Smooth muscle cell of trachea (primary cell): ENCODE measurements at places on chromosomes 3 and 15. TPM values are rescaled to one million over a fixed set of nuclear protein-coding genes. Genes with fewer than 3 reads are reported as not detected.

RBP2 gene
- not detected in 2 replicates for total RNA-seq

TRIM42 gene
- total RNA-seq: not detected in 2 replicates

STXBP5L gene
- under 0.01 TPM in 1 of 2 replicates, not detected in the other for total RNA-seq

CFAP100 gene
- not detected in 2 replicates for total RNA-seq

DLEC1 gene
- under 0.01 TPM in 1 of 2 replicates, not detected in the other for total RNA-seq

ROBO1 gene
- 48.6 and 67.2 TPM in 2 replicates for total RNA-seq

CMTM7 gene
- 4.4 and 7.9 TPM in 2 replicates for total RNA-seq

CAMK1 gene
- 55.6 and 65.2 TPM in 2 replicates for total RNA-seq
